ENCODE measurements at places on chromosomes 2 and 18. TPM values are rescaled to one million over a fixed set of nuclear protein-coding genes. Genes with fewer than 3 reads are reported as not detected.

The GPR39 gene
- 12.4 TPM for total RNA-seq

- no peak for DNase-seq
Measured at GRCh38 chr2:125684256-125684655, 971.7 kb upstream of the GYPC start.

The FOXD4L1 gene
- total RNA-seq: not detected

GRCh38 chr18:56097621-56098020, 509.6 kb upstream of the TCF4 start:
- DNase-seq: peak; percentile 50

GRCh38 chr2:28650266-28650584, 101.4 kb upstream of the PPP1CB start:
- no peak for DNase-seq

- DNase-seq: no peak
Measured at GRCh38 chr2:173500953-173501352, 146.3 kb downstream of the CDCA7 start.

DNA sequence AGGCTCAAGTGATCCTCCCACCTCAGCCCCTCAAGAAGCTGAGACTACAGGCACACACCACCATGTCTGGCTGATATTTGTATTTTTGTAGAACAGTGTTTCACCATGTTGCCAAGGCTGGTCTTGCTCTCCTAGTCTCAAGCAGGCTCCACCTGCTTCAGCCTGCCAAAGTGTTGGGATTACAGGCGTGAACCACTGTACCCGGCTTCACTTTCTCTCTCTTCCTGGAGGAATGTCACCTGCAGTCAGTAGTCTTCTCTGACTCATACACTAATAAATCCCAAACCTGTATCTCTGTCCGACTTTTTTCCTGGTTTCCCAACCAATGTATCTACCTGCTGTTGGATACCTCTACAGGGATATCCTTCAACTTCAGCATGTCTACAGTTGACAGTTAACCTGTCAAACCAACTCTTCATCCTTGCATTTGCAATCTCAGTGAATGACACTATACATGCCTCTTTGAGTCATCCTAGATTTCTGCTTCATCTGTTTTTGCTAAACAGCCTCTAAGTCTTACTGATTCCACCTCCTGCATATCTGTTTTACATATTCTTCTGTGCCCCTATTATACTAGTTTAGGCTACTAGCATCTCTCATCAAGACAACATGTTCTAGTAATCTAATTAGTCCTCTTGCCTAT, 54.5 kb downstream of the RBBP8 start:
- DNase-seq: no peak

DNA sequence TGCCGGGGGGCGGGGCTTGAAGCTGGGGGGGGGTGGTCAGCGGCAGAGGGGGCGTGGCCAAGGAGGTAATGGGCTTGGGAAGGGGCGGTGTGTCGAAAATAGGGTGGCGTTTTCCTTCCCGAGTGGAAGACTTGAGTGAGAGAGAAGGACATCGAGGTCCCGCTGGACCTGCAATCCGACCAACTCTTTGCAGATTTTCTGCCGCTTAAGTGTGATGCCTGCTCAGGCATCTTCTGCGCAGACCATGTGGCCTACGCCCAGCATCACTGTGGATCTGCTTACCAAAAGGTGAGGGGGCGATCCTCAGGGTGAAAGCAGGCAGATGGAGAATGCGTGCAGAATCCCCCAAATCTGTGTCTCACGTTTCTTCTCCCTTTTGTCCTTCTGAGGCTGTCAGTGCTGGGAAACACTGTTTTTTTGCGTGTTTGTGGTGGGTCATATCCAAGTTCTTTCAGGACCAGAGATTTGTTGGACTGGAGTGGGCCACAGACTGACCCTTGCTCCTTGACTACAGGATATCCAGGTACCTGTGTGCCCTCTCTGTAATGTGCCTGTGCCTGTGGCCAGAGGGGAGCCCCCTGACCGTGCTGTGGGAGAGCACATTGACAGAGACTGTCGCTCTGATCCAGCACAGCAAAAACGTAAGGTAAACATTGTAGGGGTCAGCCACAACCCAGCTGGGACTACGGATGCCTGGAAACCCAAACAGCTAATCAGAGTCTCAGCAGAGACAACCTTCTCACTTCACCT, 727 bp downstream of the ZFAND2B start:
- DNase-seq: peak; percentile 36

GRCh38 chr2:200130762-200131166, 175.4 kb downstream of the MAIP1 start:
- DNase-seq: peak; percentile 40

- no peak for DNase-seq
Measured at GRCh38 chr2:112162341-112162740, 24.2 kb downstream of the FBLN7 start.

The RABL2A gene
- 39.8 TPM for total RNA-seq

DNA sequence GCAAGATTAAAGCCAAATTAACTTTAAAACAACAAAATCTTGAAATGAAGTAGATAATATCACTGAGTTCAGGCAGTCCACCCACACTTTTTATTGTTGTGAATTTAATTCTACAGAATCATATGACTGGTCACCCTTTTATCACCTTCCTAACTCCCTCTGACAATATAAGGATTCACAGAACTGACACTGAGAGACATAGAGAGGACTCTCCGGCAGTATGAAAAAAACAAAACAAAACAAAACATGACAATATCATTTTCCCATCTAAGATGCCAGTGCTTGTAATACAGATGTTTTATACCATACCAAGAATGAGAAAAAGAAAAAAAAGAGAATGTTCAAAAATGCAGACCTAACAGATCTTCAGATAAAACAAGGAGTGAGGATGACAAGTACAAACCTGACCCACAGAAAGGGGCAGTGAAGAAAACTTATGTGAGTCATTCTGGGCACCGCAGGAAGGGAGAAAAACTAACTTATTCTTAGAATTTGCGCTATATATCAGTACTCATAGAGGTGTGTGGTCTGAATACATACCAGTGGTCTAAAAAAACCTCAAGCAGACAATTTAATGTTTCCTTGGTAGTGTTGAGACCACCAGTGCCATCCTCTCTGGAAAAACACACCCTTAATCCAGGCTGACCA, 136.6 kb downstream of the ZAP70 start:
- no peak for DNase-seq

The DAPL1 gene
- not detected for total RNA-seq

The VWA3B gene
- total RNA-seq: 29.2 TPM

GRCh38 chr18:47113796-47114540, 36.3 kb downstream of the HDHD2 start:
- DNase-seq: no peak

- no peak for DNase-seq
Measured at GRCh38 chr2:223169830-223170605, 118.0 kb downstream of the KCNE4 start.

The SAG gene
- total RNA-seq: not detected

DNA sequence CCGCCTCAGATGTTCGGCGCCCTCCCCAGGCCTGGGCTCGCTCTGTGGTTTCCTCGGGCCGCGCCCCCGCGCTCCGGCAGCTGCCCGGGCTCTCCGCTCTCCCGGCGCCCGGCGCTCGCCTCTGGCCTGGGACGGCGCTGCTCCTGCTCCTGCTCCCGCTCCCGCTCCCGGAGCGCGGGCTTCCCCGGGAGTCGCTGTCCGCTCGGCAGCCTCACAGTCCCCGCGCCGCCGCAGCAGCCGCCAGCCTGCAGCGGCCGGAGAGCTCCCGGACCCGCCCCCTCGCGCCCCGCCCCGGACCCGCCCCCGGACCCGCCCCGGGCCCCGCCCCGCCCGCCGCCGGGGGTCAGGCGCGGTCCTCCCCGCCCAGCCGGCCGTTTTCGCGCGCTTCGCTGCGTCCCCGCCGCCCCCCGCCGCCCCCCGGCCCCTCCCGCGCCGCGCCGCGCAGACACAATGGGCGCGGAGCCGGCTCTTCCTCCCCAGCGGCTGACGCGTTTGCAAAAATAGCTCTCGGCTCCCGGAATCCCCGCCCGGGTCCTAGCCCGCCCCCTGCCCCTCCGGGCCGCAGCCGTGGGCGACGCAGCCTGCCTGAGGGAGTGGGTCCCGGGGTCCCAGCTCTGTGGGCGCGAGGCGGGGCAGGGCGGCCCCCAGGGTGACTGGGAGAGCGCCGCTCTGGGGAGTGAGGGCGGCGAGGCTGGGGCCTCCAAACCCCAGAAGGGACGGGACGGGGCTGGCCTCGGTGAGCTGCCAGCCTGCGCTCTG, at the start of gene ARL4C:
Gene ARL4C (minus strand): TSS at position 247 of the 759 bp plus-strand sequence. CDS start 495 bp downstream, outside the sequence.
- DNase-seq: peak; percentile 91

DNA sequence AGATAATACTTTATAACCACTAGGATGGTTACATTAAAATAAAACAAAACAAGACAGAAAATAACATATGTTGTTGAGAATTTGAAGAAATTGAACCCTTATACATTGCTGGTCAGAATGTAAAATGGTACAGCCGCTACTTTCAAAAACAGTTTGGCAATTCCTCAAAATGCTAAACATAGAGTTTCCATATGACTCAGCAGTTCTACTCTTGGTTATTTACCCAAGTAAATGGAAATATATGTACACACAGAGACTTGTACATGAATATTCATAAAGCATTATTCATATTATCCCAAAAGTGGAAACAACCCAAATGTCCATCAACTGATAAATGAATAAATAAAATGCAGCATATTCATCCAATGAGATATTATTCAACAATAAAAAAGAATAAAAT, 92.5 kb upstream of the LRATD1 start:
- DNase-seq: peak; percentile 10

DNA sequence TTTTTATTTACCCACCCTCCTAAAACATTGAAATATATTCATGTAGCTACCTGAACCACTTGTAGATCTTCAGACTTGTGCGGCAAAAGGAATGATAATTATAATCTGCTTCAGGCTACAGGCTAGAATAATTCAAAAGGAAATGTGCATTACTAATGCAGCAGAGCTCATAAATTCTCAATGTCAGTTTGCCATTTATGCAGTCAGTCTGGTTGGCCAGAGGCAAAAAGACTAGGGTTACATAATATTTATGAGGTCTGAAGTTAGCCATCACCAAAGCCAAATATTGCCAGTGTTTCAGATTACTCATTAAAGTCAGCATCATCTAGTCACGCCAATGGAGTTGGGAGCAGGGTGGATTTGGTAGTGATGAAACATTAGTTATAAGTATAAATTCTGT, 38.9 kb downstream of the METAP1D start:
- no peak for DNase-seq

DNA sequence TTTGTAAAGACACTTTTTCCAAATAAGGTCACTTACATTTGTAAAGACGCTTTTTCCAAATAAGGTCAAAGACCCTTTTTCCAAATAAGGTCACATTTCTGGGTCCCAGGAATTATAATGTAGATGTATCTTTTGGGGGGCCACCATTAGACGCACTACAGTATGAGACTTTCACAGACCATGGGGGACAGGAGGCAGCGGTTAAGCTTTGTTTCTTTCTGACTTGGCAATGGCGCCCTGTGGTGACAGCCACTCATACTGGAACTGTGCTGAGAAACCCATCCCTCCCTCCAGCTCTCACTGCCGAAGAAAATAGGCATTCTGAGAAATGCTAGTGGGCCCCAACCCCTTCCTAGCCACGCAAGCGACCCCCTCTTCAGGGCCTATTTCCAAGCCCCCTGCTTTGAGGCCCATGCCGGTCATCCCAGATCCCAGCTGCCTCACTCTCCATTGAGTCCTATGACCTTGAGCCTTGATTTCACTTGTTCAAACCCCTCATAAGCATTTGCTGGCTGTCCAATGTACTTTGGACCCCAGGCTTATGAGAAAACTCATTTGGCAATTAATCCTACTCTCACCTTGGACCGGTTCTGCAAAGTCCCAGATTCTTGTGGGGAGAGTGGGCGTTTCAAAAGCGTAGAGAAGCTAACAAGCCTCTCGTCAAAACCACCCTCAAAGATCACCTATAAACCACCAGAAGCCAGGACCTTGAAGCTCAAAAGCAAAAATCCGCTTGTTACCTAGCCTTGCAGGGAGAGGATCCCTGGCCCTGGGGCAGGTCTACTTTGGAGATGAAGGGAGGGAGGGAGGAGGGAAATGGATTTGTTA, 11.3 kb upstream of the SPATA3 start:
- DNase-seq: no peak

The DLGAP1 gene
- total RNA-seq: 5.2 TPM

- DNase-seq: no peak
Measured at GRCh38 chr2:142217804-142218203, 87.0 kb upstream of the LRP1B start.

- no peak for DNase-seq
Measured at GRCh38 chr2:178954049-178954448, 95.9 kb downstream of the CCDC141 start.

DNA sequence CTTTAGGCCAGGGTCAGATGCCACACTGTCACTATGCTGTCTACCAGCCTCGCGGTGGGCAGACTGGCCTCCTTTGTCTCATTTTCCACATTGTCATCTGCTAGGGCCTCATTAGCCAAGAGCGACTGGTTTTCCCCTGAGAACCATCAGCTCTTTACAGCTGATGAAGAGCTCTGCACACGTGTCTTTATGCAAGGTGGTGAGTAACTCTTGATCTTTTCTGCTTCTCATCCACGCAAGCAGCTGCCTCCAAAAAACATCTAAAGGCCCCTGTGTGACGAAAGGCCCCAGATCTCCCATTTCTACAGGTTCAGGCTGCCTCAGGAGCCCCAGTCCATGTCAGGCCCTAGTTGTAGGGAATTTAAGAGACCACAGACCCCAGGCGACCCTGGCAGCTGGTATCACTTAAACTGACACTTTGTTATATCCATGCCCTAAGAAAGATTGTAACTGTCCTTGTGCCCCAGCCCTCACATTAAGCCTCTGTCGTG, 52.9 kb downstream of the DPYSL5 start:
- peak; percentile 8 for DNase-seq

GRCh38 chr2:148860037-148860436, 15.0 kb upstream of the KIF5C start:
- peak; percentile 2 for DNase-seq

The ZNF804A gene
- 0.17 TPM for total RNA-seq

- no peak for DNase-seq
Measured at GRCh38 chr2:58063641-58064040, 17.0 kb downstream of the VRK2 start.

GRCh38 chr2:236947896-236948295, 137.8 kb upstream of the COPS8 start:
- no peak for DNase-seq

GRCh38 chr2:50241282-50241681, 790.6 kb downstream of the NRXN1 start:
- DNase-seq: no peak

GRCh38 chr2:55233658-55233940, 1.1 kb downstream of the RPS27A start:
- DNase-seq: no peak

The IL1RL2 gene
- 1.3 TPM for total RNA-seq

All from lung (tissue), 17 donors.